ENCODE measurements at places on chromosomes 12 and 14.
A peak's percentile ranks its signal among the peaks of the same experiment; 100 is the strongest.

DNA sequence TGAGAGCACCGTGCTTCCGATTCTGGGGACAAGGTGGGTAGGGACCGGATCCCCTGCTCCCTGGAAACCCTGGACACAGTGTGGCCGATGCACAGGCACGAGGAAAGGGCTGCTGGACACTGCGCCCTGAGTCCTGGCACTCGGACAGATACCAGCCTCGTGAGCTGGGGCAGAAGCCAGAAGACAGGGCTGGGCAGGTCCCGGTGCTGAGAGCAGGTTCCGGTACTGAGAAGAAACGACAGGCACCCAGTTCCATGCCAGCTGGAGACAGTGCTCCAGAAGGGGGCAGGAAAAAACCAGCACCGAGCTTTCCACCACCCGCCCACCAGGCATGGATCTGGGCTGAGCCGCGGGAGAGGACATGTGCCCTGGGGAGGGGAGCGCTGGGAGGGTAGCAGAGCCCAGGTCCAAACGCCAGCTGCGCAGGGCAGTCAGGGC, 6.5 kb downstream of the XRCC3 start:
- DNase-seq = no peak

- DNase-seq = no peak
Observed at GRCh38 chr12:119915894-119916510, 38.9 kb upstream of the CIT start.

GRCh38 chr14:38971258-38971921, 131.6 kb downstream of the SEC23A start:
- DNase-seq = no peak

DNA sequence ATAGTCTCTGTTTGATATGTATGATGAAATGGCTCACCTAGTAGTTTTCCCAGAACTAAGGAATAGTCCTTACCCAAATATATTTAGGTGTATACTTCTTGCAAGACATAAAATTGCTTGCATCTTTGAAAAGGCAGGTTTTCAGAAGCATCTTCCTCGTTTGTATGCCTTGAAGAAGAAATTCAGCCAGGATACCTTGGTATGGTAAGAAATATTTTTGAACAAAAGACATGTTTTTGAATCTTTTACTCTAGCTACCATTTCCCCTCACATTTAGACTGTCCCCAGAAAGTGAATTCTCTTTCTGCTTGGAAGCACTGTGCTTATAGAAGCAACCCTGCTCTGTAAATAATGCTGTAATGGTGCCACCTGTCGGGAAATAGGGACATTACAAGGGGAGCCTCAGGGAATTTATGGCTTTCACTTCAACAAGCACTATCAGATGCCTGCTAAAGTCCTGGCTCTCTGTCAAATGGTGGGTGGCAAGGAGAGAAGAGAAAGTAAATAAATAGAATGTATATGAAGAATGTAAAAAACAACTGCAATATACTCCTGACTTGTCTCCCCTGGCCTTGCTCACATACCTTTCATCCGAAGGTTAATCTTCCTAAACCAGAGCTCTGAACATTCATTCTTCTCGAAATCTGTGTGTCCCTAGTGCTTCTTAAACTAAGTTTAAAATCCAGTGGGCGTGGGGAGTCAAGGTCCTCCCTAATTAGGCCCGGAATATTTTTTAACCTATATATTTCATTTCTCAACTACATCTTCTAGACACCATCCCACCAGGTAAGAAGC, 6.1 kb downstream of the CCDC184 start:
- DNase-seq = no peak

DNA sequence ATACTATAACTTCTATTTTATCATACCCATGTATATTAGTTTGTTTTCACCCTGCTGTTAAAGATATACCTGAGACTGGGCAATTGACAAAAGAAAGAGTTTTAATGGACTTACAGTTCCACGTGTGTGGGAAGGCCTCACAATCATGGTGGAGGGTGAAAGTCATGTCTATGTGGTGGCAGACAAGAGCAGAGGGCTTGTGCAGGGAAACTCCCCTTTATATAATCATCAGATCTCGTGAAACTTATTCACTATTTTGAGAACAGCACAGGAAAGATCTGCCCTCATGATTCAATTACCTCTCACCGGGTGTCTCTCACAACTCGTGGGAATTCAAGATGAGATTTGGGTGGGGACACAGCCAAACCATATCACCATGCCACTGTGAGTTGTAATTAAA, 135.8 kb downstream of the SYNE2 start:
- no peak for DNase-seq

DNA sequence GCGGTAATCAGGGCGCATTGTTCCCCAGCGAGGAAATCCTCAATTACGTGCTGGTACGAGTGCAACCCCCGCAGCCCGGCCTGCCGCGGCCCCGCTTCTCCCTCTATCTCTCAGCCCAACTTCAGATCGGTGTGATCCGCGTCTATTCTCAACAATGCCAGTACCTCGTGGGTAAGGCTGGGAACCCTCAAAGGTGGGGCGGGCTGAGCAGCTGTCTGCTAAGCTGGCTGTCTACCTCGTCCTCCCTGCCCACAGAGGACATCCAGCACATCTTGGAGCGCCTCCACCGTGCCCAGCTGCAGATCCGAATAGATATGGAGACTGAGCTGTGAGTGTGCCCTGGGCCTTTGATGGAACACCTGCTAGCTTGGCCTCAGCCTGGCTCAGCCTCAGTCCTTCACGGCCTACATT, 996 bp downstream of the REC8 start:
- DNase-seq = no peak

DNA sequence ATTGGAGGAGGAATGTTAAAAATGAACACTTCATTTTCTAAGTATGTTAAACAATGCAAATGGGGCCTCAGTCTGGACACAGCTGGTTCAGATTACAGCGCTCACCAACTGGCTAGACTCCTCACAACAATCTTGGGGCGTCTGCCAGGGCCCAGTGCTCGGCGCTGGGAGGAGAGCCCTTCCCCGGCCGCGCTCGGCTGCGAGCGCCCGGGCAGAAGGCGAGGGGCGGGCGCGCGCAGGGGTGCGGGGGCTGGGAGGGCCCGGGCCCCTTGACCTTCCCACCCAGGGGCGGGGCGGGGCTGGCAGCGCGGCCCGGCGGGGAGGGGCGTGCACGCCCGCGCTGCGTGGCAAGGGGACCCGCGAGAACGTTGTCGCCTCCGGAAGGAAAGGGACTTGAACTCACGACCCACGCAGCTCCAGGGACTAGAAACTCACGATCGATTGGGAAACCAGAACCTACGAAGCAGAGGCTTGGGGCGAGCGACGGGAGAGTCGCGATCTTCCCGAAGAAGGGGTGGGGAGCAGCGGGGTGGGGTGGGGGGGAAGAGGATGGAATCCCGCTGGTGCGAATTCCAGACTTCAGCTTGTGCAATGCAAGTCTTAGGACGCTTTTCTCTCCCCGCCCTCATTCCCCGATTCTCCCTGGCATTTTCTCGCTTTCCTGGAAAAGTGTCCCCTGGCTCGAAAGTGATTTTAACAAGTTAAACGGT, at the start of gene FBLN5:
Gene FBLN5 (minus strand): TSS at position 220 of the 710 bp plus-strand sequence. CDS start 465 bp downstream, outside the sequence.
- no peak for DNase-seq

DNA sequence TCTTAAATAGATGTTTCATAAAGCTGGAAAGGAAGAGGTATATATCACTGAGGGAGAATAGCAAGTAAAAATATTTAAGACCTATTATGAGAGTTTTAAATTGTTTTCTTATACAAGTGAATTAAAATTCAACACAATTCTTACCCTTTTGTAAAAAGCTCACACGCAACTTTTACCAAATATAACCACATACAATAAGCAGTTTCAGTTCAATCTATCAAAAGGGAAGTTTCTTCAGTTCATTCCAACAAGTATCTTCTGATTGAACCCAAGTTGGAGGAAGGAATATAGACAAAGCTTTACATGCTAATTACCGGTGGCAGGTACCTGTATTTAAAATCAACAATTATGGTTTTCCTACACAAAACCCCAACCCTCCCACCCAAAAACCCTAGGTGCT, 41.1 kb downstream of the GTF2A1 start:
- DNase-seq = no peak

- DNase-seq = no peak
Observed at GRCh38 chr12:71730936-71731335, 23.7 kb upstream of the RAB21 start.

GRCh38 chr14:23864259-23864658, 89.3 kb upstream of the DHRS4 start:
- DNase-seq = no peak

- peak; percentile 80 for DNase-seq
Observed at GRCh38 chr14:77181603-77182437, at the start of gene TMEM63C. TMEM63C (plus strand) TSS chr14:77181798; CDS start chr14:77218814, 37,016 bp downstream.

DNA sequence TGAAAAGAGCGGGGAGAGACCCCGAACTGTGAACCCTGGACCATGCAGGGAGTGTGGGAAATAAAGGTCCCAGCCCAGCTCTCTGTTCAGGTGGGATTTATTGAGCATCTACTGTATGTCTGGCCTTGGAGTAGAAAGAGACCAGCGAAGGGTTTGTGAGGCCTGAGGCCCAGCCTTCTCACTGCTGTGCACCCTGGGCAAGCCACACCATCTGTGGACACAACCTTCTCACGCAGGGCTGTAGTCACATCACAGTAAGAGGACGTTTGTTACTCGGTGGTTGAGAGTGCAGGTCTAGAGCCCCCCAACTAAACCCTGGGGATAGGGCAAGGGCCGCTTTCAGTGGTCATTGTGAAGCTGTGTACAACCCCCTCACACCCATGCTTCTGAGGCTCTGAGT, 18.2 kb downstream of the FAM222A start:
- DNase-seq = no peak

DNA sequence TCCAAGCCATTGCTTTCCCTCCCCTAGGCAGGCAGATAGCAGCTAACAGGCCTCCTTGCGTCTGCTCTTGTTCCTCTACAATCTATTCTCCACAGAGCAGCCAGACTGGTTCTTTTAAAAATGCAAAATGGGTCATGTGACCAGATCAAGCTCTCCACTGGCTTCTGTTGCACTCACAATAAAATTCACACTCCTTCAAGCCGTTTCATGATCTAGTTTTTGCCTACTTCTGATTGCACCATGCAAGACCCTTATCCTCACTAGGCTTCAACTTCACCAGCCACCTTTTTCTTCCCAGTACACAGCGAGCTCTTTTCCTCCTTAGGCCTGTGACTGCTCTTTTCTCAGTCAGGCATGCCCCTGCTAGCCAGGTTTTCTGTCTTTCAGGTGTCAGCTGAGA, 6.1 kb upstream of the KRAS start:
- DNase-seq = no peak

GRCh38 chr12:113326775-113327395, 8.0 kb downstream of the SLC8B1 start:
- DNase-seq = no peak

GRCh38 chr12:42027546-42027945, 117.1 kb downstream of the GXYLT1 start:
- DNase-seq = no peak

DNA sequence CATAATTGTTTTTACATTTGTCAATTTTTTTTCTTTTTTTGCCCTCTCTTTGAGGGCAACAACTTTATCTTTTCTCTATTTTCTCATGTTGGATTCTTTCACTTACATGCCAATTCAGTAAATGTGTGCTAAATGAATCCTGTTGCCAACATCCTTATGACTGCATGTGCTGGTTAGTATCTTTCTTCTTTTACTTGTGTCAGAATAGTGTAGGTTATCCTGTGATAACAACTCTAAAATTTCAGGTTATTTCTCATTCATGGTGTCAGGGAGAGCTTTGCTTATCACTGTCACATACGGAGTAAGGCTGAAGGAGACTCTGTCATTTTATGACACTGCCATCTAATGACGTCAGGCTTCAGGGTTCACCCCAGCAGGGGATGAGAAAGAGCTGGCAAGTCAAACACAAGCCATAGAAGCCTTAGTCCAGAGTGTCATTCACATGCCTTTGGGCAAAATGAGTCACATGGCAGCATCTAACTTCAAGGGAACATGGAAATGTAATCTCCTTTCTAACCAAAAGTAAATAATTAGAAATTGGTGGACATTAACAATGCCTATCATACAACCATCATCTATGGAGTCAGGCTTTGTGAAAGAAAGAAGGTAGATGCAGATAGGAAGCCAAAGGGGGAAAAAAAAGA, 242.5 kb upstream of the ATP2B1 start:
- DNase-seq = no peak

- DNase-seq = no peak
Observed at GRCh38 chr12:4379405-4379804, at the start of gene FGF23. FGF23 (minus strand) TSS chr12:4379712; CDS start chr12:4379582, 130 bp downstream.

DNA sequence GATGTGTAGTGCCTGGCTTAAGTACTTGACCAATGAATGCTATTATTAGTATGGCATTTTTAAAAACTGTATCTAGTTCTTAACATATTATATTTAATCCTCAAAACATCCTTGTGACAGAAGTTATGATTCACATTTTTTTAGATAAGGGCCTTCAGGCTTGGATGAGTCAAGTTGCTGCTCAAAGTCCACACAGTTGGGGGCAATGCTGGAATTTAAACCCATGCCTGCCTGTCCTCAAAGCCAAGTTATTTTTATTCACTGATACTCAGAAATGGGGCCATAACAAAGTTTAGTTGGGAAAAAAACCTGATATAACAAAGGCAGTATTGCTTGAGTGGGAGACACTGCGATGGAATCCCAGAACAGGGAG, 50.6 kb downstream of the RFX4 start:
- DNase-seq = no peak

- no peak for DNase-seq
Observed at GRCh38 chr12:15116086-15116485, 105.1 kb downstream of the RERG start.

- DNase-seq = no peak
Observed at GRCh38 chr14:88005050-88005481, at the start of gene GPR65. GPR65 (plus strand) TSS chr14:88005135; CDS start chr14:88010848, 5,713 bp downstream.

GRCh38 chr12:132453361-132454192, 36.4 kb upstream of the FBRSL1 start:
- DNase-seq = no peak
